ENCODE measurements at places on chromosomes 2 and 18.

- DNase-seq: no peak
These were observed 10.8 kb downstream of the ANO7 start for GRCh38 chr2:241199286-241199685.

GRCh38 chr2:230356084-230356483 lies 29.1 kb downstream of the SP140L start:
- DNase-seq: peak; percentile 56

DNA sequence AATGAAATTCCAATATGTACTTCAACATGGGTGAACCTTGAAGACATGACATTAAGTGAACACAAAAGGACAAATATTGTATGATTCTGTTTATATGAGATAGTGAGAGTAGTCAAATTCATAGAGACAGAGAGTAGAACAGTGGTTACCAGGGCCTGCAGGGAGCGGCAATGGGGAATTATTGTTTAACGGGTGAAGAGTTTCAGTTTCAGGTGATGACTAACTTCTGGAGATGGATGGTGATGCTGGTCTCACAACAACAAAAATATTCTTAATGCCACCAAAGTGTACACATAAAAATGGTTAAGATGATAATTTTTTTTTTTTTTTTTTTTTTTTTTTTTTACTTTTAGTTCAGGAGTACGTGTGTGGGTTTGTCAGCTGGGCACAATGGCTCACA lies 109.4 kb upstream of the TMEM200C start:
- DNase-seq: no peak

DNA sequence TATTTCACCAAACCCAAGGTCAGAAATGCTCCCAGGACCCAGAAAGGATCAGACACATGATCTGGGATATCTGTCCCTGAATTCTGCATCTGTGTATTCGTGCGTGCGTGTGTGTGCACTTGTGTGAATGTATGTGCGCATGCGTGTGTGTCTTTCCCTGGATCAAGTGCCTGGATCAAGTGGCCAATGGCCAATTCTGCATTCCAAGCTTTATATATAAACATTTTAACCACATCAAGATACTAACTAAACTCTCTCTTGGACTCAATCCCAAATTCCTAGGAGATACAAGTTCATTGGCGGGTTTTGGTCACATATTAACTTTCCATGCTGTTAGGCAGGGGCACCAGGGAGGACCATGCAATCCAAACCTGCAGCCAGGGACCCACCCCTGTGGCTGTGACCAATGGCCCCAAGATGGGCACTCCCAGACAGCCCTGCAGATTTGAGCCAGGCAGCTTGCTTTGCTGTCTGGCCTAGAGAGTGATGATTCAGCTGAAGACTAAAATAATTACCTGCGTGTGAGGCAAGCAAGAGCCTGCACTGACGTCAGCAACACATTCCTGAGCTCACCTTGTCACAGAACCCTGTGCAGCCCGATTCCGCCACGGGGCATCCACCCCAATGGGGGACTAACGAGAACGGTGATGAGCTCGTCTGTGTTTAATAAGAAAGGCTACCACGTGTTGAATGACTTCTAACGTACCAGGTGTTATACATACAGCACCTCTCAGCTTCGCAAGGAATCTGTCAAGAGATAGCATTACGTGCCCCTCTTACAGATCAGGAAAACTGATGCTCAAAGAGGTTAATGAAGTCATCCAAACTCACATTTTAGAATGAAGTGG lies 45.3 kb upstream of the ROCK2 start:
- peak; percentile 74 for DNase-seq

- DNase-seq: peak; percentile 32
These were observed 31.0 kb upstream of the ZEB2 start for GRCh38 chr2:144550911-144551310.

DNA sequence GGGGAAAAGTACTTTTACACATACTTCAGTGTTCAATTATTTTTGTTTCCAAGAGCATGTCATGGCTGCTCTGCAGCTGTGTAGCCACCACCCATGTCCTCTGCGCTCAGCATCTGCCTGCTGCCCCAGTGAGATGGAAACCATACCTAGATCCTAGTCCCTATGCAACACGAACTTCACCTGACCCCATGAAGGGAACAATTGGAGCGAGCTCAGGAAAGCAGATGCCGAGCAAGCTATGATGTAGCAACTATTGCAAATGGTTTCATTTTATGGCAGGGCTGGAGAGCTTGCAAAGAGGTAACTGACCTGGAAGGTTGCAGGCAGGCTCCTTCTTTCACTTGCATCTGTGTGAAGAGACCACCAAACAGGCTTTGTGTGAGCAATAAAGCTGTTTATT lies 1.3 kb upstream of the CCDC141 start:
- no peak for DNase-seq
